Inflammatory macrophage treated with lipopolysaccharide for 4 hours (primary cell): ENCODE measurements at places on chromosomes 2 and 18.
A peak's percentile ranks its signal among the peaks of the same experiment; 100 is the strongest.

DNA sequence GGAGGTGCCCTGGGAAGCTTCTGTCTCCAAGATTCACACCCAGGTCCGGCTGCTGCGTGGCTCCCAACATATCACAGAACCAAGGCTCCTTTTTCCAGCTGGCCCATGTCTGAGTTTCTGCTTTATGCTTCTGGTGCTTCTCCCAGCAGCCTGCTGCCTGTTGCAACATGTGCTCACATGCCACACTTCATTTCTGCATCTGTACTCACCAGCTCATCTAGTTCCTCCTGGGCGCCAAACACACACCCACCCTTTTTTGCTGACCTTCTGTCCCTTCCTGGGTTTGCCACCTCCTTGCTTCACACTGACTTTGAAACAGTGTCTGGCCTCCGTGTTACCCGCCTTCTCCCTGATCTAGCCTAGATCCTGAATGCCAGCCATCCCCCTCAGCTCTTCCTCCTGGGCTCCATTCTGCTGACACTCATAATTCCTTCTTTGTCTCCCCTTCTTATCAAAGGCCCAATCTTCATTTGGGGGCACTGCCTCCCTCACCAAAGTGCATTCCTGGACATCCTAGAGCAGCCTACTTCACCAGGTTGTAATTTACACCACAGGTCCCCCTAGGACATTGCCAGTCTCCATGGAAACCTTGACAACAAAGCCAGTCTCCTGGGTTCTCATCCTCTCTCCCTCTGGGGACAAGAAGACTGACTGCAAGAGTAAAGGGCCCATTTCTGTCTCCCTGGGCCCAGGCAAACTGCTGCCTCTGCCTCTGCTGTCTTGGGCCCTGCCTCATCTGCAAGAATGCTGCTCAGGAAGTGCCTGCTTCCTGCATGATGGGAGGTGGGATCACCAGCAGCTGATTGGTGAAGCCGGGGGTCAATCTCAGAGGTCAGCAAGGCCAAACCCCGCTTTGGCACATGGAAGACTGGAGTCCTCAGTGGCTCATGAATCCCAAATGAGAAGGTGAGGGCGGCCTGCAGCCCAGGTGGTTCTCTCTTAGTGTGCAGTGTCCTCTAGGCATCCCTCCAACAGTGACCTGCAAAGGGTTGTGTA lies 13.9 kb upstream of the PROM2 start:
- peak; percentile 92 for DNase-seq

- no peak for DNase-seq
These were observed 97.5 kb upstream of the LDLRAD4 start for GRCh38 chr18:13120983-13121441.

DNA sequence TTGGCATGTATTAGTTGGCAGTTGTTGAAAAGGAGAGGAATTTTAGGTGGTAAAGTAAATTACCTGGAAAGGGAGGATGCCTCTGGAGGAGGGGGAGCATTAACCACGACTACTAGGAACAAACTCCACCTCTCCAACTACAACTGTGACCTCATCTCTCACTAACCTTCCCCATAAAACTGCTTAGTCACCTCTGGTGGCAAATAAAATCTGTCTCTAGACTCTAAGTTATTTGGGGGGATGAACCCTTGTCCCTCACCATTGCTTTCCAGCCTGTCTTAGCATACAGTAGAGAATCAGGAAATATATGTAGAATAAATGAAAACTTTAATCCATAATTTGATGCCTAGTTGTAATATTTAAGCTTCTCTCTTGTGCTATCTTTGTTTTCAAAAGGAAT lies 27.6 kb upstream of the MYO1B start:
- peak; percentile 46 for DNase-seq

DNA sequence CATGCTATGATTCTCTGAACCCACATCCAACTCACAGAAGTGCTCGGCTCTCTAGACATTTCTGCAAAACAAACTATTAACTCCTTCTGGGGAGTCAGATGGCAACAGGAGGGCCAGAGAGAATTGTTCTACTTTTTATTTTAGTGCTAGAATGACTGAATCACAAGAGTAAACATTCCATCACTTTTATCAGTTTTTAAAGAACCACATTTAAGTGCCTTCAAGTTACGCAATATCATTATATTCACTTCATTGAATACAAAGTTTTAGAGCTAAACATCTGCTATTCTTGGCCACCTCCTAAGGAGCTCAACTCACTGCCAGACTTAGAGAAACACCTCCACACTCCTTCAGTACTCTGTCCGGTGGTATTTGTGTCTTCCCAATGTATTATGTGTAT lies 22.4 kb downstream of the B4GALT6 start:
- DNase-seq: no peak

GRCh38 chr18:38045845-38046244 lies 480.2 kb upstream of the CELF4 start:
- no peak for DNase-seq

DNA sequence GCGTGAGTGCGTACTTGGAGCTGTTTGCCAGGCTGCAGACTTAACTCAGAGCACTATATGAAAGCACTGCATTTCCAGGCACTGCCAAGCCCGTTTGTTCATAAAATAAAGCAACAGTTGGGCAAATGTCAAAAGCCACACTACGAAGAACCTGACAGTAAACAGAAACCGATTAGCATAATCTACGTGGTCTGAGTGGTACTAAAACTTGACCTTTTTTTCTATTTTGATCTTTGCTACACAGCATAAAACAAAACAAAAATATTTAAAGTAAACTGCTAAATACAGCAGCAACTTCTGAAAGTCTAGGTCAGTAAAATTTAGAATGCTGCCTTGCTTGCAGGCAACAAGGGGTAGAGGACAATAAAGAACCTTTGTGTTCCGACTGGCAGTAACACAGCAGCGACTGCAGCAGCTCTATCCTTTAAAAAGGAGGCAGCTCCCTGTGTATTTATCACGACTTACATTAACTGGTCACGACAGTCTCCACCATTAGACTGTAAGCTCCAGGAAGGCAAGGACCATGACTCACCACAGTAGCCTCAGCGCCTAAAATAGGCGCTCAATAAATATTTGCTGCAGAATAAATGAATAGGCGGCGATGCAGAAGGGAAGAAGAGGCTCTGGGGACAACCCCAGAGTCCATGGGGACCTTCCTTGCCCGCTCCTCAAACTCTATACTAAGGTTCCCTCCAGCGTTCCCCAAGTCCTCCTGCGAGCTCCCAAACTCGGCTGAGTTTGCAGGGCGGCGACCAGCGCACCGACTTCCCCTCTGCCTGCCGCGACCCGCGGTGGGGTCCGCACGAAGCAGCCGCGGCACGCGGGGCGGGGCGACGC lies 902 bp downstream of the SS18 start:
- peak; percentile 36 for DNase-seq

GRCh38 chr2:43360137-43360536 lies 133.7 kb upstream of the ZFP36L2 start:
- no peak for DNase-seq

- no peak for DNase-seq
These were observed 14.4 kb upstream of the EGR4 start for GRCh38 chr2:73307720-73308119.

DNA sequence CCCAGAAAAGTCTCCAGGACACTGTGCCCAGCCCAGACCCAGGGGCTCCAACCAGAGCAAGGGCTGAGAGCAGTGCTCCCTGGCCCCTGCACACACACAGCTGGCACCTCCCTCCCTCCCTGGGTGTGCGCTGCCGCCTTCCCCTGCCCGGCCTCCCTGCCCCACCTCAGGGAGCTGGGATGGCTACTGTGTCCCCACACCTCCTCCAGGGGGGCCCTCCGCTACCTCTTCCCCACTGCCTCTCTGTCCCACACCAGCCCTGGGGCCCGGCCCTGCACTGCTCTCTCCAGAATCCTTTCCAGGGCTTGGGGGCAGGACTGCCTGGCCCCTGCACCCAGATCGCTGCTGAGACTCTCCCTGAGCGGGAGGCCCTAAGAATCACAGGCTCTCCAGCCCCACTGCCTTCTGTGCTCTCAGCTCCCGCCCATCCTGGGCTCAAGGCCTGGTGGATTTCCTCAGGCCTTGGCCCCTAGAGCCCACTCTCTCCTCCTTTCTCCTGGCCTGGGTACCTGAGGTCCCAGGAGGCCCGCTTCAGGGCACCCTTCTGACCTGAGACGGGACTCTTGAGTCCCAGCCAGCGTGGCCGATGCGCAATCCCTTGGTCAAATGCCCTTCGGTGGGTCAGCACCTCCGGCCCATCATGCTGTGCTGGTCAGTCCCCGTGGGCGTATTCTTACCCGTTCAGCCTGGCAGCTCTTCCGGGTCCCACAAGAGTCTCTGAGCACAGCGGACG lies 276.8 kb upstream of the HDAC4 start:
- DNase-seq: no peak

DNA sequence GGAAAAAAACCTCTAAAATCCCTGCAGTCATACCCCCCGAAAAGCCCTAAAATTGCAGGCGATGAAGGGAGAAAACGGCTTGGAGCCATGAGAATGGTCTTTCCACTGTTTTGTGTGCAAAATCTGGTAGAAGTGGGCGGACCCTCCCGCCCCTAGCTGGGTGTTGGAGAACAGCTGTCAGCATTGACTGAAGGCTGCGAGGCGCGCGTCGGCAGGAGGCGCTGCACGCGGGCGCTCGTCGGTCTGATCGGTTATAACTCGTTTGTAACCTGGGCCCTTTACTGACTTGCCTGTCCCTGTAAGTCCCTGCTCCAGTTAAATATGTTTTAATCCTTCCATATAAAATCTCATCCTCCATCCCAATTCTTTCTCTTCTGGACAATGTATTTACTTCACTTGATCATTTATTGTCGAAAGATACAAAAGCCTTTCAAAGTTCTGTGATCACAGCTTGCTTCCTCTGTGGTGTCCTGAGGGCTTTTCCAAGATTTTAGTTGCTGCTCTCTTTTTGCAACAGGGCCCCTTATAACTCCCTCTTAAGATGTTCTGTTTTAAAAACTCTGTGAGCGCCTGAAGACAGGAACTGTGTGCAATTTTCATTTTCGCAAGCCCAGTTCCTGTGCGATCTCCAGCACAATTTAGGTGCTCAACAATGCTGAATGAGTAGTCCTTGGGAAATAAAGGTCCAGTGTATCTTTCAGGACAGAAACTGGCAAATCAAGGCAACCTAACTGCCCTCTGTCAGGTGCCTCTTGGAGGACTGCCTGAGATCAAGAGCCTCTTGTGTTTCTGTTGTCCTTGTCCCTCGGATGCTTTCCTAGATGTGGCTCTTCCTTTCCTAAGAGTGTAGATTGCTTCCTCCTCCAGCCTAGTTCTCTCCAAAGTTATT lies 918 bp upstream of the HNRNPLL start:
- DNase-seq: peak; percentile 84

- DNase-seq: no peak
These were observed 5.6 kb downstream of the AAK1 start for GRCh38 chr2:69637923-69638322.

DNA sequence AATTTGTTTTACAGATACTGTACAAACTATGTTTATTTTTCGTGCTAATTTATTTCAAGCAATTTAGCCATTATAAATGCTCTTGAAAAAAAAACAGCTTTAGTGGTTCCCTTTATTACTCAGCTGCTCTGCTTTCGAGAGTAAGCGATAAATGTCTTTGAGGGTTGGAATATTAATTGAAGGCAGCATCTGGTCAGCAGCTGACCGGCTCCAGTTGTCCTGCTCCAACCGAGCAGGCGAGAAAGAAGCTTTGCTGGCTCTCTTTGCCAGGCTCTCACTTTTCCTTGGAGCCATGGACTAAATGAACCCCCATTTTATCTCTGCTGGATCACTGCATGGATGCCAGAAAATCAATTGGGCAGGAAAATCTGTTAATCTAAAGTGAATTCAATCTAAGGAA lies 147.4 kb downstream of the LNPK start:
- DNase-seq: no peak

DNA sequence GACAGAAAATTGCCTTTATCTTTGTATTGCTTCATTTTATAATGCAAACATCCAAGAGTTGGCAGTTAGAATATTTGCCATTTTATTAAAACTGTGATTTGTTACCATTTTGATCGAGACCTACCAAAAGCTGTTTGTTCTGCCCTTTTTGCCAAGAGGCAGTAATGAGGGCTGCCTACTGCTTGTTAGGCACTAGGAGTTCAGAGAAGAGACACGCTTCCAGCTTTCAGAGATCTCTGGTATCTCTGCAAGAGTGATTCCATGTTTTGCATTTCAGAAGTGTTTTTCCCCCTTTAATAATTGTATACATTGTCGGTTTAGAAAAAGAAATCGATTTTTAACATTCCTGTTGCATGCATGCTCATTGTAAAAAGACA lies 628 bp downstream of the MRPL30 start:
- DNase-seq: no peak

- DNase-seq: peak; percentile 73
These were observed 13.6 kb upstream of the GPR35 start for GRCh38 chr2:240611601-240612210.

- DNase-seq: no peak
These were observed 70.2 kb upstream of the DAPL1 start for GRCh38 chr2:158724803-158725381.

GRCh38 chr2:119879502-119879901 lies 119.8 kb downstream of the PTPN4 start:
- no peak for DNase-seq

GRCh38 chr2:73053316-73054114 lies 18.0 kb downstream of the SFXN5 start:
- no peak for DNase-seq
